Thymus (tissue), 14 donors: ENCODE measurements at places on chromosomes 11 and 22.

- DNase-seq: no peak
- H3K4me3 ChIP-seq: no peak overlapping the region
- peaks cover 22% of the 10 kb centered on the region for H3K4me1 ChIP-seq
- no peaks in the 10 kb centered on the region for H3K27me3 ChIP-seq
Measured at GRCh38 chr11:8828580-8829361, 82.2 kb upstream of the AKIP1 start.

DNA sequence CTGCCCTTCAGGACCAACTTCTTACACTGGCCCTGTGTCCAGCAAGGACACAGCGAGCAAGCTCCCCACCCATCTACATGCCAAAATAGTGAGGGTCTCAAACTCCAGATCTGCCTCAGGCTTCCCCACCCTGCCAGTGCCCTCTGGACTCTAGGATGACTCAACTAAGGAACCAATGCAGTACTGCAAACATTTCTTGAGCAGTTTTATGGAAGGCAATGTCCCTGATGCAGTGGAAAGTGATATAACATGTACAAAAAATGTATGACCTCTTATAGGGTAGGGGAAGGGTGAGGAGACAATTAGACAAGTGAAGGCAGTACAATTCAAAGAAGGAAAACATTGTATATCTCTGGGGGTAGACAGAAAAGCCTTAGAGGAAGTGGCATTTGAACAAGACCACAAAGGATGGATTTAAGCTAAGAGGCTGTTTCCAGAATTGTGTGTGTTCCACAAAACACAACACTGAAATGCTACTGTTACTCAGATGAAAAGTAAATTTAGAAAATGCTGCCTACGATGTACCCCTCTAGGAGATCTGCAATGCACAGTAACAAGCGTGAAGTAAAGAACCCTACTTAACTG, 47.3 kb downstream of the RAB30 start:
- no peaks in the 10 kb centered on the region for H3K27me3 ChIP-seq
- peak; percentile 38 for DNase-seq
- peaks cover 3% of the 10 kb centered on the region for H3K4me1 ChIP-seq
- H3K4me3 ChIP-seq: no peak overlapping the region
- H3K27ac ChIP-seq: no peak overlapping the region

GRCh38 chr11:65852508-65853245, 5.3 kb downstream of the CFL1 start:
- peaks cover 14% of the 10 kb centered on the region for H3K4me1 ChIP-seq
- no peak overlapping the region for H3K27ac ChIP-seq
- H3K27me3 ChIP-seq: no peaks in the 10 kb centered on the region
- no peak overlapping the region for H3K4me3 ChIP-seq
- DNase-seq: no peak

DNA sequence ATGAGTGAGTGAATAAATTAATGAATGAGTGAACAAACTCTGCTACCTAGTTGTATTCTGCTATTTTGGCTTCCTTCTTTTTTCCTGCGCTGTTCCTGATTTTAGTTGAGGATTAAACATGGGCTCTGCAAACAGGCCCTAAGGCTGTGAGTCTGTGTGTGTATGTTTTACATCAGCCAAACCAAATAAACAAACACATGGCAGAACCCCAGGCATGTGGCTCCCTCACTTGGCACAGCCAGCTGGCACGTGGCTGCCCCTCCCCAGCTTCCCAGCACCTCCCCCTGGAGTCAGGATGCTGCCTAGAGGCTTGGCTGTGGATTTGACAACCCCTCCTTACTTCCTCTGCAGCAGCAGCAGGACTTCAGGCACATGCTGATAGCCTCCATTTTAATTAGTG, 593.2 kb downstream of the INSC start:
- no peak for DNase-seq
- H3K4me1 ChIP-seq: no peaks in the 10 kb centered on the region
- H3K27me3 ChIP-seq: no peaks in the 10 kb centered on the region
- no peak overlapping the region for H3K4me3 ChIP-seq
- no peaks in the 10 kb centered on the region for H3K36me3 ChIP-seq

DNA sequence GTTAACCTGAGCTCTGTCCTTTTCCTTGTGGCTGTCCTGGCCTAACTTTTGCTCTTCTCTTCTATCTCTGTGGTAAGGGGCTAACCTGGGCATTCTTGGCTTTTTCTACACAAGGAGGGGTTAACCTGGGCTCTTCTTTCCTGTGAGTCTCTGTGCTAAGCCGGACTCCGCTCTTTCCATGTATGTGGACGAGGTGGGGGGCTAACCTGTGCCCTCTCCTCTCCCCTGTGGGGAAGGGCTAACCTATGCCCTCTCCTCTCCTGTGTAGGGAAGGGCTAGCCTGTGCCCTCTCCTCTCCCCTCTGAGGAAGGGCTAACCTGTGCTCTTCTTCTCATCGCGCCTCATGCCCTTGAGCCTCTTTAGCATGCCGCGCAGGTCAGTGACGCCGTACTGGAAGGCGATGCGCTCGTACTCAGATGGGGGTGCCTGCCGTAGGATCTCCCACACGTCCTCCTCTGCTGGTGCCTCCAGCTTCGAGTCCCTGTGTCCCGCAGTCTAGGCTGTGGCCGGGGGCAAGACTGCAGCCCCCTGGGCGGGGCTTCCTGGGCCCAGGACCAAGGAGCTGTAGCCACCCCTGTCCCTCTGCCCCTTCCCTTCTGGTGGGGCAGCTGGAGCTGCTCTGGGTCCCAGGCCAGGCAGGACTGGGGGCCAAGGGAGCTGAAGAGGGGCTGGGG, 6.5 kb downstream of the MYBPC3 start:
- DNase-seq: no peak
- no peaks in the 10 kb centered on the region for H3K4me1 ChIP-seq
- H3K27ac ChIP-seq: no peak overlapping the region
- no peaks in the 10 kb centered on the region for H3K36me3 ChIP-seq
- H3K27me3 ChIP-seq: no peaks in the 10 kb centered on the region

GRCh38 chr11:47691979-47692378, 23.2 kb downstream of the AGBL2 start:
- DNase-seq: no peak
